ENCODE measurements at places on chromosomes 7 and 10.

DNA sequence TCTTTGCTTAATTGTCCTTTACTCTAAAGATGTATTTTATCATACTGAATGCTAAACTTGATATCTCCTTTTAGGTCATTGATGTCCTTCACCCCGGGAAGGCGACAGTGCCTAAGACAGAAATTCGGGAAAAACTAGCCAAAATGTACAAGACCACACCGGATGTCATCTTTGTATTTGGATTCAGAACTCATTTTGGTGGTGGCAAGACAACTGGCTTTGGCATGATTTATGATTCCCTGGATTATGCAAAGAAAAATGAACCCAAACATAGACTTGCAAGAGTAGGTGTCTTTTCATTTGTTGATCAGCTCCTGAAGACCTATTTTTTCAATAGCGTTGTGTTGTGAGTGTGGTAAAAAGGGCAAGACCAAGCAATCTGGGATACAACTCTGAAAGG lies 1.8 kb downstream of the RPS24 start:
- no peak for DNase-seq

GRCh38 chr7:111409714-111410422 lies 152.4 kb downstream of the IMMP2L start:
- no peak for DNase-seq

DNA sequence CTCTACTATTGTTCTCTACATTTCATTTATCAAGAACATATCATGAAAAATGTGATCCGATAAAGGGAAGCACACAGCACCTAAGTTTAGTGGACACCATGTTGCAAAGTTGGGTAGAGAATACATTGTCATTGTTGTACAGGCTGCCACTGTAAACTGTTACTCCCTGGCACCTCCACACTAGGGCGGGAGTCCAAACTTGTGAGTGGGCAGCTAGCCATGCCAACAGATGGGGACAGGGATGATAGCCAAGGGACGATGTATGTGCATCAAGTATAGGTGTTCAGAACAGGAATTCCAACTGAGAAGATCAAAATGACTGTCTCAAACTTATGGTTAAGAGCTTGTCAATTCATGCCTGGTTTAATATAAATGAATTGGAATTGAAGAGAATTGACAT lies 31.1 kb upstream of the COMMD3 start:
- DNase-seq, result no peak

- no peak for DNase-seq
These were observed 1.2 kb downstream of the FLNC start for GRCh38 chr7:128831178-128831993.

GRCh38 chr10:115972426-115972825 lies 300.6 kb downstream of the GFRA1 start:
- no peak for DNase-seq

- DNase-seq, result no peak
These were observed 46.3 kb downstream of the PITRM1 start for GRCh38 chr10:3126249-3126648.

- DNase-seq, result no peak
These were observed 567.6 kb downstream of the PTPRN2 start for GRCh38 chr7:158019726-158020705.

DNA sequence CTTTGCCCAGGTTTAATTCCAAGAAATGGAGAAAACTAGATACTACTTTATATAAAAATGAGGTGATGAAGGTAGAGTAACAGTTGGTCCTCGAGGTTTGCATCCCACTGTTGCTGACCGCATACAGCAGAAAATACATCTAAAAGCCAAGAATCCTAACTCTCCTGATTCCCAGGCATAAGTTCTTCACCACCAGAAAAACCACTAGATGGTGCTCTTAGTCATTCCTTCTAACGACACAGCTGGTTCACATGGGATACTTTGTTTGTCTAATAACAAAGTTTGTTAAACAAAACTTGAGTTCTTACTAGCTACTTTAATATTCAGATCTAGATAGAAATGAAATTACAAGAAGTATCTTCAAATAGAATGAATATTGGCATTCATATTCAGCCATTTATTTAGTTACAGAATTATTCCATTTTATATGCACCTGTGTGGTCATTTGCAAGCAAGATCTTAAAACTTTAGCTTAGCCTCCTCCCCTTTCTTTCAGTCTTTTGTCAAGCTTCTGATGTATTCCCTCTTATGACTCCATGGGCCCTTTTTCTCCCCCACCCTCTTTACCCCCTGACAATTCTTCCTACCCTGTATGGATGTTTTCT lies 54.1 kb upstream of the CYP26C1 start:
- no peak for DNase-seq

GRCh38 chr7:4642468-4643203 lies 39.5 kb upstream of the FOXK1 start:
- no peak for DNase-seq

DNA sequence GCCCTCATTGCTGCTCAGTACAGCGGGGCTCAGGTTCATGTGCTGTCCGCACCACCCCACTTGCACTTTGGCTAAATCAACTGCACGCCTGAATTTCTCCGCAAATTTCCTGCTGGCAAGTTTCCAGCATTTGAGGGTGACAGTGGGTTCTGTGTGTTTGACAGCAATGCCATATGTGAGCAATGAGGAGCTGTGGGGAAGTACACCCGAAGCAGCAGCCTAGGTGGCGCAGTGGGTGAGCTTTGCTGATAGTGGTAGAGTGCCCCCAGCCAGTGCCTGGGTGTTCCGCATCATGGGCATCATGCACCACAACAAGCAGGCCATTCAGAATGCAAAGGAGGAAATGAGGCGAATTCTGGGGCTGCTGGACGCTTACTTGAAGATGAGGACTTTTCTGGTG lies 103.9 kb upstream of the POT1 start:
- no peak for DNase-seq

GRCh38 chr7:57348646-57349269 lies 101.2 kb upstream of the ZNF716 start:
- DNase-seq, result no peak

DNA sequence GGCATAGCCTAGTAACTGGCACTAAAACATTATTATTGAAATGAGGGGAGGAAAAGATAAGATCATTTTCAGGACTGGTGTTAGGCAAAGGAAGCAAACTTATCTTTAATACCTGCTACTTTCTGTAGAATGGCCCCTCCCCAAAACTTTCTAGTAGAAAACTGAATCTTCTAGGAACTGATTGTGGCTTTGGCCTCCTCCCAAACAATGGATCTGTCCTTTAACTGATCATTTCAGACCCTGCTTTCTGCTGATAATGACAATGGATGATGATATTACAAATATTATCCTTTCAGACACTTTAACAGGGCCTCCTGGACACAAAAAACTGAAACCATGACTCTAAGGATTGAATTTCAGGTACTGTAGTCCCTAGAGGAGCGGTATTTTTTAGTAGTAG lies 55.1 kb downstream of the EZH2 start:
- no peak for DNase-seq

DNA sequence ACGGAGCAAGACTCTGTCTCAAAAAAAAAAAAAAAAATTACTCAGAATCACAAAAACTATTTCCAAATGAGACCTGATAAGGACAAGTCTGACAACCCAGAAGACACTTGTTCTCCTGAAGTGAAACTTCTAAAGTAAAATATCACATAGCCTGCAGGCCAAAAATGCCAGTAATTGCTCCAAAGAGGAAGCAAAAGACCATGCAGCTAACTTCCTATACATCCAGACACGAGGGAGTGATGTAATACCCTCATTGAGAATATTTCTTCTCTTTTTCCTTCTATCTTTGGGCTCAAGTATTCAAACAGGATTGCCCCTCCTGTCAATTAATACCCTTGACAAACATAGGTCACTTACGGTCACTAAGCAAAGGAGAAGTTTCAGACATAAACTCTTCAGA lies 31.2 kb downstream of the ARMH3 start:
- DNase-seq, result no peak

- DNase-seq, result no peak
These were observed 79.7 kb upstream of the MACROH2A2 start for GRCh38 chr10:69972981-69973397.

DNA sequence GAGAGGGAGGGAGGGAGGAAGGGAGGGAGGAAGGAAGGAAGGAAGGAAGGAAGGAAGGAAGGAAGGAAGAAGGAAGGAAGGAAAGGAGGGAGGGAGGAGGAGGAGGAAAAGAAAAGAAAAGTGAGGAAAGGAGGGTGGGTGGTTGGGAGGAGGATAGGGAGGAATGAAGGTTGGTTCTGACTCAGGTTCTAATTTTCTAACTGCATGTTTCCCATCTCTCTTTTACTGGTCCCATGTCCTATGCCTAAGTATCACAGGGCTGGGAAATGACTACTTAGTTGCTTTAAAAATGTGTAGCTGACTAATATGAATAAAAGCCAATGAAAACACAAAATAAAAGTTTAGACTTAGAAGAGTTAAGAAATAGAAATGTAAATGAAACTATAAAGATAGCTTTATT lies 890.9 kb upstream of the POT1 start:
- no peak for DNase-seq

Data from activated naive CD4-positive, alpha-beta T cell treated with Interleukin-2 at 50 U/mL for 16 hours (primary cell).